ENCODE measurements at places on chromosomes 6 and 20.
A peak's percentile ranks its signal among the peaks of the same experiment; 100 is the strongest.

GRCh38 chr6:41790045-41790444 is 2.6 kb downstream of the TOMM6 start:
- no peak for DNase-seq

DNA sequence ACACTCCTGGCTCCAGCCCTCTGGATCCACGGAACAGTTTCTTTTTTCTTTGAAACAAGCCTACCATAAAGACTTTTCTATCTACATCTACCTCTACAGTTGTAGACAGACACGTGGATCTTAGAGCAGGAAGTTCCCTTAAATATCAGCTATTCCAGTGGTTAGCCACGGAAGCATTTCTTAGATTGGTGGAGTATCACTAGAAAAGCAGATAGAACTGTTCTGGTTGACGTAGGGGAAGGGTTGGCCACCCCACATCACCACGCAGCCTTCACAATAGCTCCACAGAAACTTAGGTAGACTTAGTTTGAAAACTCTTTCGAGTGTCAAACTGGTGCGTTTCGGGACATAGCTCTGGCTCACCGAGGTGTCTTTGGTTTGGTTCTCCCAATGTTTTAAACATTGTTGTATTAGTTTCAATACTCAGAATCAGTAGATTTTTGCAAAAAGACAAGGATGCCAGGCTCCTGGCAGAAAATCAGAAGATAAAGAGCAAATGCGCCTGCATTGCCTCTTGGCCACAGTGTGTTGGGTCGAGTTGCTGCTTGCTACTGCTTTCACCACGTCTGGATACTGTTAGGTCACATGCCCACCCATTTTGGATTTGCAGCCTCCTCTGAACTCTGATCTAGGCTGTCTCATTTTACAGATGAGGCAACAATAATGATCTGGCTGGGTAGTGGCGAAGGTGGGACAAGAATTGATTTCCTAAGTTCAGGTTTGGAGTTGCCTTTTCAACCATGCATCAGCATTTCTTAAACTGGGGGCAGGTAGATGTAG is 71.5 kb upstream of the DTNBP1 start:
- DNase-seq, result no peak

GRCh38 chr6:166786704-166787293 is 159.7 kb upstream of the RPS6KA2 start:
- peak; percentile 54 for DNase-seq

- DNase-seq, result peak; percentile 68
Measured at GRCh38 chr6:142940487-142940886, 4.5 kb downstream of the HIVEP2 start.

GRCh38 chr20:35610833-35611427 is 4.7 kb upstream of the SPAG4 start:
- DNase-seq, result no peak

GRCh38 chr20:16942756-16943155 is 194.6 kb downstream of the OTOR start:
- DNase-seq, result peak; percentile 0

GRCh38 chr6:113047932-113048331 is 700.8 kb downstream of the RFPL4B start:
- peak; percentile 51 for DNase-seq

DNA sequence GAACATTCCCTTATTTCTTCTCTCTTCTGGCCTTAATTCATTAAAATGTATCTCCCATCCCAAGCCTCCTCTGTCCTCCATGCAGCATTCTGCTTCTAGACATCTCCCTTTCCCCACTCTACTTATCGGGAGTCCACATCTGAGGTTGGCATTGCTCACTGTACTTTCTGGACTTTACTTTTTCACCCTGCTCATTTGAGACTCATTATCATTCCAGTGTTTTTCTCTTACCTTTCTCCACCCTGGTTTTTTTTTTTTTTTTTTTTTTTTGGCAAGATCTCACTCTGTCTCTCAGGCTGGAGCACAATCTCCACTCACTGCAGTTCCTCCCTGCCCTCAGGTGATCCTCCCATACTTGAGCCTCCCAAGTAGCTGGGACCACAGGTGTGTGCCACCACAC is 4.5 kb downstream of the ENPP3 start:
- no peak for DNase-seq

DNA sequence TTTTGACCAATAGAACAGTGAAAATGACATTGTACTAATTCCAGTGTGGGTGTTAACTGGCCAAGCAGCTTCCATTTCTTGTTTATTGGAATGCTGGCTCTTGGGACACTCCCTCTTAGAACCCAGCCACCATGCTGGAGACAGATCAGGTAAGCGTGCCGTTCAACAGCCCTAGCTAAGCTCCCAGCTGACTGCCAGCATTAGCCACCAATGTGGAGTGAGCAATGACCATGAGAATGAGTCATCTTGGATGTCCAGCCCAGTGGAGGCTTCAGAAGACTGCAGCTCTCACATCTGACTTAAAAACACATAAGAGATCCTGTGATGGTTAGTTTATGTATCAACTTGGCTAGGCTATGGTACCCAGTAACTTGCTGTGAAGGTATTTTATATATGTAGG is 3.0 kb upstream of the LINC00237 start:
- no peak for DNase-seq

DNA sequence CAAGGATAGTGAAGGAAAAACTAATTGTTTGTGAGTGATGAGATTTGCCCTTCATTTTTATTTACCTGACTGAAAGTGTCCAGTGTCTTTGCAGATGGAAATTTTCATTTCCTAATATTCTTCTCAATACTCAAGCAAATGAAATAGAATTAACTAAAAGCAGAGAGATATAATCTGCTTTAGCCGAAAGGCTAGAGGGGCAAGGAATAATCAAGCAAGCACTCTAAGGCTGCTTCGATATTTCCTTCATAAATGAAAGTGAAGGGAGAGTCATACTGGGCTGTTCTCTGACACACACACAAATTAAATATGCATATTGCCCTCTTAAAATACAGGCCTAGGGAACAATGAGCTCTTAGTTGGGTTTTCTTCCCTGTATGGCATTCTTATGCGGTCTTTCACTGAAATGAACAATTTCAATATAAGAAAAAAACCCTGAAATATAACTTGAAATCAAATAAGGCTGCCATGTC is 47.5 kb upstream of the POPDC3 start:
- no peak for DNase-seq

DNA sequence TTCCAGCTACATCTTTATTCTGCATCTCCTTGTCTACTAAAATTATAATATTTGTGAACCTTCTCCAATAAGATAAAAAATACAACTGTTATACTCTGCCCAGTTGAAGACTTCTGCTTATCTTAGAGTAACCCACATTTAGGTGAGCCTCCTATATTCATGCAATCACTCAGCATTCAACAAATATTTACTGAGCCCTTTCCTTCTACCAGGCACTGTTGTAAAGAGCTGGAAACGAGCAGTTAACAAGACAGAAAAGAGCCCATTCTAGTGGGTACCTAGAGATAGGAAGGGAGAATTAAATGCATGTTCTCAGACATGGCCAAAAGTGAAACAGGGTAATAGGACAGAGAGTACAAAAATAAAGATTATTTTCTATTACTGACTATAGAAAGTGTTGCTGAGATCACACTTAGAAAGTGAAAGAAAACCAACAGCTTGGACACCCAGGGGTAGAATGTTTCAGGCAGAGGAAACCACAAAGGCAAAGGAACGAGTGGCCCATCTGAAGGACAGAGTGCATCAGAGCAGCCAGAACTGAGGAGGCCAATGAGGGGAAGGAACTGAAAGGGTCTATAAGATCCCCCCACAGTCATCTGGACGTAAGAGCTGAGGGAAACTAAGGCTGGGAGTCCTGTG is 50.8 kb upstream of the SMLR1 start:
- no peak for DNase-seq

DNA sequence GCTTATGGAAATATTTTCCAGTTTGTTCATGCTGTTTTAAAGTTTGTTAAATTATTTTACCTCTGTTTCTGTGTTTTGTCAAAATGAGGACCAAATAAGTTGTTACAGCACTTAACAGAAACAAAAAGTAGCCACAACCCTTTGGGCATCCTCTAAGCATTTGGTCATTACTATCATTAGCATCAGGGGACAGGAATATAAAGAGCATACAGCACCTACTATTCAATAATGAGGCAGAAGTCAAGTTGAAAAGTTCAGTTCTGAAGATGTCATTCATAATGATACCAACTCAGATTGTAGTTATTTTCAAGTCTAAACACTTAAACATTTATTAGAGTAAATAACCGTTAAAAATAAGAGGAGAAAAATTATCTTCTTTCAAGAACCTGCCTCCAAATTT is 862.3 kb upstream of the FLRT3 start:
- DNase-seq, result no peak

DNA sequence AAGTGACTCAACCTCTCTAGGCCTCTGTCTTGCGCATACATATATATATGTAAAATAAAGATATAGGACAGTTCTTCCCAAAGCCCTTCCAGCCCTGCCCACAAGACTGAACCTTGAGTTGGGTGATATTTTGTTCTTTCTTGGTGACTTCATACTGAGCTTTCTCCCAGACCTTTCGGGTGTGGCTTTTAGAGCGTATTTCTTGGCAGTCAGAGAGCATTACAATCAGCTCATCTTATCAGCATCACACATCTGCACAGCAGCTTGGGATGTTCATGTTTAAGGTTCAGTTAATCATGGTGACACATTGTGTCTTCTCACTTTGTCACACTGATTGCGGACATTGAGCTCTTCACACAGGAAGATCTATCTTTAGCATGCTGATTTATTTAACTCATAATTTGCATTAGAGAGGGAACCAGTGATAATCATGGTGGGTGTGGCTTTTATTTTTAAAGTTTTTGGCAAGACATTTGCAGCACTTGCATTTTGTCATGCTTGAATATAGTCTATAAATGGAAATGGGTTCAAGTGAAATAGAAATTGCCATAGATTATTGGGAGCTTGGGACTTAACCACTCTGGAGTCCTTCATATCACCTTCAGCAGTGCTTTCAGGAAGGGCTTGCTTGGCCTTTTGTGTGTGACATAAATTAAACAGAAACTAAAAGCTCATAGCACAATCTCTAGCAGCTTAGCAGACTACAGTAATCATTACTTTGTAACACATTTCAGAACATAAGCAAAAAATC is 8.3 kb downstream of the KIF3B start:
- DNase-seq, result peak; percentile 27

DNA sequence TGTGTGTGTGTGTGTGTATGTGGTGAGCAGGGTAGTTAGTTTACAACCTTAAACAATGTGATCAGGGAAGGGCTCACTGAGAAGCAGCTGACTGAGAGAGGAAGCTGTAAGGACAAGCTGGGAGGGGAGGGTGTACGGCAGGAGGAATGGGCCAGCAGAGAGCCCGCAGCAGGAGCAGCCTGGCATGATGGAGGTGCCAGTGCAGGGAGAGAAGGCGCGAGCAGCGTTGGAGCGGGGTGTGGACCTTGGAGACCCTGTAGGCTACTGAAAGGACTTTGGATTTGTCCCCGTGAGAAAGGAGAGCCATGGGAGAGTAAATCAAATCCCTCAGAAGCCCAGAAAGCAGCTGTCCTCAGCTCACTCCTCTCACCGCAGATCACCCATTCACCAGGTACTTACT is 18.5 kb downstream of the FAM209B start:
- no peak for DNase-seq

DNA sequence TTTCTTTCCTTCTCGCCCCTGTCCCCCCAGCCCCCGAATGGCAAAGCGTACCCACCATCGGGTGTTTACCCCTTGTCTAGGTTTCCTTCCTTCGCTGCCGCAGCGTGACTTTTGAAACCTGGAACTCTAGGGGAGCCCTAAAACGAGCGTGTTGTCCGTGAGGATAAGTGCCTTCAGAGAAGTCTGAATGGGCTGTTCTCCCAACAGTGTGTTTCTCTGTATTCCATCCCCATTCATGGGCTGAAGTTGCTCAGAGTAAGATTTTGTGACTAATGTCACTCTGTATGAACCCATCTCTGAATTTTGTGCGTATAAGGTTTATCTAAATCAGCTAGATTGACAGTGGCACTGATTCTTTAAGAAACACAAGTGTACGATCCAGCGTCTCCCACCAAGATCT is 949 bp downstream of the MACROD2 start:
- DNase-seq, result peak; percentile 4

DNA sequence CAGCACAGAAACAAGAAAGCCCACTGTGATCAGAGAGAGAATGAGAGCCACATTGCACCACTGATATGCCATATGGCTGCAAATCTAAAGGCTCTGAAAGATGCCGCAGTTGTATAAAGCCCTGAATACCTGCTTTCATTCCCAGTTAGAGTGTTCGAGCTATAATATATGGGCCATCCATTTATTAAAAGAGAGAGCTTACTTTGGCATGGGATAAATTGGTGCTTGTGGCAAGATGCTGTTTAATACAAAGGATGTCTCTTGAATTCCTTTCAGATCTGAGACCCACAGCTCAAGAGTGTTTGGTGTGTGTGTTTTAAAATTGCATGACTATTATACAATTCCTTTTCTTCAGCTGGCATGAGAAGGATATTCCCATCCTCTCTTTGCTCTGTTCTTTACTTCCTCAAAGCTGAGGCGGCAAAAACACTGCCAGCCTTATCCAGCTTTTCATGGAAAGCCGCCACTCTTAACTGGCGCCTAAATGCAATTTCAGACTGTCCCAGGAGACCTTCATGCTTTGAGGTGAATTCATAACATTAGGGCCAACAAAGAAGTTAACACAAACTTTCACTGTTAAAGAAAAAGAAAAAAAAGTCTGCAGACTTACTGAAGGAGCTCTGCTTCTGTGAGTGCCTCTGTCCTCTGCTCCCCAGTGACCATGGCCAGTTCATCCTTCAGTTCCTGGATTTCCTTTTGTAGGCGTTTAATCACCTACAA is 147.6 kb downstream of the KIF6 start:
- no peak for DNase-seq

DNA sequence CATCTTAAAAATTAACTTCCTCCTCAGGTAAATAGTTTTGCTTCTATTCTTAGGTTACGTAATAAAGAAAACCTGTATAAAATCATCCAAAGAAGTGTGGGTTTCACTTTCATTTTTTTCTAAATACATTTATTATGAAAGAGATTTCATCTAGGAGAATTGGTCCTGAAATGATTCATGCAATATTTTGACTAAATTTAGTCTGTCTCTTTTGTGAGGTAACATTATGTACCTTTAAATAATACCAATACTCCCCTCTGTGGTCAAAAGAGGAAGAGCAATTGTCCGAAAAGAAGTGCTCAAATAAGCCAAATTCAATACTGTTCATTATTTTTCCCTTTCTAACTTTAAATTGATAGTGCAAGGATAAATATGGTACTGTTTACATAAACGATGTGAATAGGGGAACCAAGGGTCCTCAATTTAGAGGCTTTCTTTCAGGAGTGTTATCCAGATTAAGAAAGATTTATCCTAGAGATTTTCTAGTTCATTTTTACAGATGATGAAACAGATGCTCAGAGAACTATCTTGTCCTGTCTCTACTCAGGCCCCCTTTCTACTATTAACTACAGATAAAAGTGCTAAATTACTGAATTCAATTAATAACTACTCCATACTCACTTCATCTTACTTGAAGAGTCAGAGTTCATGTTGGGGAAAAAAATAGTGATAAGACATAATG is 26.2 kb downstream of the CYP39A1 start:
- DNase-seq, result peak; percentile 22
